ENCODE measurements at places on chromosomes 1 and 21.

- no peak for DNase-seq
Measured at GRCh38 chr1:19577036-19577435, 67.1 kb upstream of the NBL1 start.

GRCh38 chr1:12167493-12168429, 970 bp downstream of the TNFRSF1B start:
- DNase-seq, result no peak

GRCh38 chr1:32128964-32129363, 21.1 kb downstream of the KPNA6 start:
- no peak for DNase-seq

- no peak for DNase-seq
Measured at GRCh38 chr1:58689167-58689566, 10.7 kb downstream of the MYSM1 start.

DNA sequence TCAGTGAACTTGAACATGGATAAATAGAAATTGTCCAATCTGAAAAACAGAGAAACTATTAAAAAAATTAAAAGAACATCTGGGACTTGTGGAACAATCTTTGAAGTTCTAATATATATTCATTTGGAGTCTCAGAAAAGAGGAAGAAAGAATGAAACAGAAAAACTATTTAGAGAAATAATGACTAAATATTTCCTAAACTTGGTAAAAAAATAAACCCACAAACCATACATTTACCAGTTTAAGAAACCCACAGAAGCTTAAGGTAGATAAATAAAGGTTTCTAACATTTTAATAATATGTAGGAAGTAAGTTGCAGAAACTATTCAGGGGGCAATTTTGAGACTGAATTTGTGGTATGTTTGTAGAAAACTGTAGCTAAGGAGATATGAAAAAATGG, 437.8 kb downstream of the PTBP2 start:
- DNase-seq, result no peak

GRCh38 chr1:230857822-230858221, 10.5 kb downstream of the C1orf198 start:
- no peak for DNase-seq

GRCh38 chr1:78070758-78071157, 25.0 kb downstream of the GIPC2 start:
- no peak for DNase-seq

GRCh38 chr21:37395961-37396360, 29.4 kb downstream of the DYRK1A start:
- no peak for DNase-seq

DNA sequence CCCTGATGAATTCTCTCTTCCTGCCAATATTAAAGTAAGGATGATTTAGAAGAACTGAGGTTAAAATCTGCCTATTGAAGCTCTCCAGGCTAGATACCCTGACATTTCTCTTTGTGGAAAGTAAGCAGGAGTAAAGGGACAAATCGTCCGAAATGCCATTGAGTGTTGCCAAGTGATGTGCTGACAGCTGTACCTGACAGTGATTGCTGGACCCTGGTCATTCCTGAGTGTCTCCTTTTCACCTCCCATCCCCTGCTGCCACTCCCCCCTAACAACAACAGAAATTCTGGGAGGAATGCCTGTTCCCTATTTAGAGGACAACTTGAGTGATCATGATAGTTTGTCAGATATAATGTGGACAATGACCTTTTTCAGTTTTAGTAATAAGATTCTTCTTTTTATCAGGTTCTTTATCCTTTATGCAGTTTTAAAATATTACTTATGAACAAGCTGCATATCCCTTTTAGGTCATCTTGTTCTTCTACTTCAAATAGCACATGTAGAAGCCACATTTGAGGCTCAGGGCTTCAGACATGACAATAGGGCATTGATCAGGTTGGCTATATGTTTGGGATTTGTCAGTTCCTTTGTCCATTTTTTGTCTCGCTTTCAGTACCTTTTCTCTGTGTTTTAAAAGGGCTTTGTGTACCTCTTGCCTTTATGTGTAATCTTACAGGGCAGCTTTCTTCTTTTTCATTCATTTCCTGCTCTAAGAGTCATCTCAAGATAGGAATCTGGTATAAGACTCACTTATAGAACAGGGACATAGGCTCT, 56.0 kb downstream of the ITSN1 start:
- DNase-seq, result no peak

DNA sequence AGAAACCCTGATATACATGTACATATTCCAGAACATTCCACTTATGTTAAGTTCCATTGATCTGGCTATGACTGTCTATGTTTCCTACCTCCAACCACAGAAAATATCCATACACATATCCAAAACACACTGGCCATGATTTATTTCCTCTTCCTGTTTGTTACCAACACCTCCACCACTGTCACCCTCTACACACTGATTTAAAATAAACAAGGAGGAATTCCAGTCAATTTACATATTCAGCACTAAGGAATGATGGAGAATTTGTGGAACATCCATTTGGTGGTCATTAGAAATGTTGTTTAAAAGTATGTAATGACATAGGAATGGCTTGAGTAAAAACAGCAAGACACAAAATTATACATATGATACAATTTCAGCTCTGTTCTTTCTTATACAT, 5.5 kb upstream of the STX6 start:
- no peak for DNase-seq

- peak; percentile 4 for DNase-seq
Measured at GRCh38 chr1:23600283-23600682, 41.0 kb upstream of the ID3 start.

DNA sequence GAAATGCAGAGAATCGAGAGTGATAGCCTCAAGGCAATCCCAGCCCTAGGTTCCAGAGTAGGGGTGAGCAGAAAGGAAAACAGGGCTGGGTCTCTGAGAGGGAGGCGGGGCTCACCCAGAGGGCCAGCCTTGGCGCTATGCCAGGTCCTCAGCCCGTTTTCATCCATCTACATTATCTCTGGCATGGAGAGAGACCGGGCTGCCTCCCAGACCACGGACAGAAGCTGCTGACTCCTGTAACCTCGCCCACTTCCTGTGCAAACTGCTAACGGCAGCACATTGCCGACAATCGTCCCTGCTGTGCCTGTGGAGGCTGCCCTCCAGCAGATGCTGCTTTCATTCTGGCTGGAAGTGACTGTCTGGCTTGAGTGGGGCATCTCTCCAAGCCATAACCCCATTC, 569.1 kb downstream of the NPHP4 start:
- DNase-seq, result no peak

GRCh38 chr1:52683367-52683940, 14.7 kb downstream of the COA7 start:
- DNase-seq, result no peak

- no peak for DNase-seq
Measured at GRCh38 chr1:48093147-48093546, 96.0 kb upstream of the TRABD2B start.

DNA sequence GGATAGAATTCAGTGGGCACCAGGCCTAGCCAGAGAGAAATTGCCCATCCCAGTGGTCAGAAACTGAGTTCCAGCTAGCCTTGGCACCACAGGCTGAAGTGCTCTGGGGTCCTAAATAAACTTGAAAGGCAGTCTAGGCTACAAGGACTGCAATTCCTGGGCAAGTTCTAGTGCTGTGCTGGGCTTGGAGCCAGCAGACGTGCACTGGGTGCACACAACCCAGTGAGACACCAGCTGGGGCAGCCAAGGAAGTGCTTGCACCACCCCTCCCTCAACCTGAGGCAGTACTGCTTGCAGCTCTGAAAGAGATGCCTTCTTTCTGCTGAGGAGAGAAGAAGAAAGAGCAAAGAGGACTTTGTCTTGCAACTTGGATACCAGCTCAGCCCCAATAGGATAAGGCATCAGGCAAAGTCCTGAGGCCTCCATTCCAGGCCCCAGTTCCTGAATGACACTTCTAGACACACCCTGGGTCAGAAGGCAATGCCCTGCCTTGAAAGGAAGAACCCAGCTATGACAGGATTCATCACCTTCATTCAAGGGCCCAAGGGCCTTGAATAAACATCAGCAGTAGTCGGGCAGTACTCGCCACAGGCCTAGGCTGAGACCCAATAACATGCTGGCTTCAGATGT, 55.1 kb downstream of the OVGP1 start:
- no peak for DNase-seq

GRCh38 chr1:82897549-82897948, 1096.8 kb downstream of the ADGRL2 start:
- DNase-seq, result no peak

- DNase-seq, result peak; percentile 63
Measured at GRCh38 chr1:31155216-31155806, 84.4 kb downstream of the NKAIN1 start.

DNA sequence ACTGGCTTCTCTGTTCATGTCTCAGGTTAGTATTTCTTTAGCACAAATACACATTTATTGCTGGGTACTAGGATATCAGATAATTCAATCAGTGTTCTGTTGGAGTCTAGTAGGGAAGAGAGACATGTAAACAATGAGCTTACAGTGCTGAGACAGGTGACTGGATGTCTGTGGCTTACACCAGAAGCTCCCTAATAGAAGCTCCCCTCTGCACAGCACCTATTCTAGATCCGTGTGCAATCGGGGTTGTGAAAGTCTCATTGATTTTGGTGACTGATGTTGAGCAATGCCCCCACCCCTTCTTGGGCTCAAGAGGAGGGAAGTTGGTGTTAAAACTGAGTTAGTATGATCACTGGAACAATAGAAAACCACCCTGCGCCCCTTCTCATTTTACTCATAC, 279.2 kb downstream of the RPS6KC1 start:
- DNase-seq, result peak; percentile 74

DNA sequence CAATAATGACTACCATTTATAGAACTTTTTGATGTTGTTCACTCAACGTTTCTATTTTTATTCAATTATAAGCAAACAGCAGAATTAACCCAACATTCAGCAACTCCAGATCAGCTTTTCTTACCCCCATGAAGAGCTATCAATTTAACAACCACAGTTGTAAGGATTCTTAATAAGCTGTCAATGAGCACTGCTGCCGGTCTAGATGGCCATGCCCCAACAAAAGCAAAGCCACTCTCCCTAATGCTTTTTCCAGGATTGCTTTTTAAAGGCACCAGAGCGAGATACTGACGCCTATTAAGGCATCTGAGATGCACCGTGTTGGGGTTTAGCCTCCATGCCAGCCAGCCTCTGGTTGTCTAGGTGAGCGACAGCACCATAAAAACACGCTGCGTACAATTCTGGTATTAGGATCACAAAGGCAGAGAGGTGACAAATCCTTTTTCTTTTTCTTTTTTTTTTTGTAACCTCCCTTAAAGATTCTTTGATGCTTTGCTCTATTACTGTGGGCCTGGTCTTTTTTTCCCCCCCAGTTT, 39.5 kb downstream of the PTPRC start:
- no peak for DNase-seq

GRCh38 chr1:55836086-55836485, 620.9 kb upstream of the USP24 start:
- no peak for DNase-seq

GRCh38 chr1:68826836-68827235, 330.0 kb upstream of the DEPDC1 start:
- no peak for DNase-seq

- peak; percentile 57 for DNase-seq
Measured at GRCh38 chr1:204507317-204508105, 8.7 kb upstream of the MDM4 start.

- no peak for DNase-seq
Measured at GRCh38 chr1:210233495-210234328, 1.1 kb downstream of the SERTAD4 start.

DNA sequence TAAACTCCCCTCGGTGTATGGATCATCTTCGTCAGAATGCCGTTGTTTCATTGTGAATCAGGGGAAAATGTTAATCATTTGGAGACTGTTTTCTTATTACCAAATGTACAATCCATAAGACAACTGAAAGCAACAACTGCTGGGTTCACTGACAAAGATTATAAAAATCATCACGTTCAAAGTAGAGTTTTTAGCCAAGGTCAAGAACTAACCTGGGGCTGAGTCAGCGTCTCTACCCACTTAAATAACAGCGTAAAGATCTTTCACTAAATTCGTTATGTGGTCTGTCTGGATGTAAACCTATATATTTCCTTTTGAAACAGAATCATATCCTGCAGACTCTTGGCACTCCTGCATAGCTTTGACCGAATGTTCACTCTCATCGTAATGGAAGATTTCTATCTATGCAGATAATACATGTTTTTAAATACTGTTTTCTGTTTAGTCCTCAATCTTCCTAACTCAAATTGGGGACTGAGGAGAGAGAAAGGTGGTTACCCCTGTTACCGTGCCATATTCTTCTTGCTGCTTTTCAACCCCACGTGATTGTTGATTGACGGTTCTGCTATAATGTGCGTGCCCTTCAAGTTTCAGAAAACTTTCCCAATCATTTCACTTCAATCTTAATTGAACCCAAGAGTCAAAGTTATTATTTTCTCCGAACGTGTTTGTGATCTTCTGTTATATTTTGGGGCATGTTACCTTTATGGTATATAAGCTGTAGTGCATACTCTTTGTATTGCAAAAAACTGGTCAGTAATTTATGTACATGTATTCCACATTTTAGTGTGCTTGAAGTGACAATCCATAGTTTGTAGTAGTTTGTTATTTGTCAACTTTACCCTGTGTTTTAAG, 15.6 kb upstream of the NCMAP start:
- DNase-seq, result no peak

- DNase-seq, result no peak
Measured at GRCh38 chr1:186059752-186060151, 315.3 kb downstream of the TPR start.

GRCh38 chr1:245154429-245155271, at the start of gene KIF26B:
Gene KIF26B, plus strand, starts transcription at chr1:245154985. Its CDS starts 440 bp downstream, at chr1:245155425.
- peak; percentile 48 for DNase-seq

GRCh38 chr1:228486596-228487335, 416 bp upstream of the RNF187 start:
- peak; percentile 76 for DNase-seq

GRCh38 chr1:183195142-183195574, 9.1 kb downstream of the LAMC2 start:
- no peak for DNase-seq

DNA sequence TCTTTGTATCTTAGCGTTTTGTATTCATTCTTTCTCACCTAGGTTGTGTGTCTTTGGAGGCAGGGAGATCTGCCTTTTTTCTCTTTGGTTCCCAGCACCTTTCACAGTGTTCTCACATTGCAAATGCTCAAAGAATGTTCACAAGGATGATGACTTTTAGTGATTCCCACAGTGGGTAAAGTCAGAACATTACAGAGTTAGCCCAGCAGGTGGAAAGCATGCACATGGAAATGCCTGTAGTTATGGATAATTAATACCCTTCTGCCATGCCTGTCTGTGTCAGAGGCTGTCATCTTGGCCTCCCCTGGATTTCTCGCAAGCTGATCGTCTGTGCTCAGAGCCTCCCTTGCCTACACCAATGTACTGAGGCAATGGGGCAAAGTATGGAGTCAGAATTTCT, 458.9 kb downstream of the LMO4 start:
- no peak for DNase-seq

GRCh38 chr1:241045659-241046058, 311.3 kb downstream of the RGS7 start:
- no peak for DNase-seq

GRCh38 chr1:165603810-165604209, 27.2 kb upstream of the MGST3 start:
- no peak for DNase-seq
